ENCODE measurements at places on chromosomes 7 and 10.

DNA sequence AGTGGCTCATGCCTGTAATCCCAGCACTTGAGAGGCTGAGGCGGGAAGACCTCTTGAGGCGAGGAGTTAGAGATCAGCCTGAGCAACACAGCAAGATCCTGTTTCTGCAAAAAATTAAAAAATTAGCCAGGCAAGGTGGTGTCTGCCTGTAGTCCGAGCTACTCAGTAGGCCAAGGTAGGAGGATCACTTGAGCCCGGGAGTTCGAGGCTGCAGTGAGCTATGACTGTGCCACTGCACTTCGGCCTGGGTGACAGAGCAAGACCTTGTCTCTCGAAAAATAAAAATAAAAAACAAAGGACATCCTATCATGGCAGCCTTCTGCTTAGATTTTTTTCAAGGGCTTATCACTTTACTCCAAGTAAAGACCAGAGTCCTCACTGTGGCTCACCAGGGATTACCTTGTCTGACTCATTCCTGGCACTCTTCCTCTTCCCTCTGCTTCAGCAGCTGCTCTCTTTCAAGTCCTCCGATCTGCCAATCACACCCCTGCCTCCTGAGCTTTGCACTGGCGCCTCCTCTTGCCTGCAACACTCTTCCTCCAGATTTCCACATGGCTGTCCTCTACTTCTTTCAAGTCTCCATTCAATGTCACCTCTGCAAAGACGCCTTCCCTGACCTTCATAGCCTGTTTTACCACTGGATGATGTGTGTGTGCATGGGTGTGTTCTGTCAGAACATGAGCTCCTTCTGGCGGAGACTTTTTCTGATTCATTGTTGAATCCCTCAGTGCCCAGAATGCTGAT, 7.7 kb downstream of the PRTFDC1 start:
- no peak for DNase-seq

- DNase-seq: no peak
Measured at GRCh38 chr10:24556750-24557742, 166.6 kb downstream of the ARHGAP21 start.

DNA sequence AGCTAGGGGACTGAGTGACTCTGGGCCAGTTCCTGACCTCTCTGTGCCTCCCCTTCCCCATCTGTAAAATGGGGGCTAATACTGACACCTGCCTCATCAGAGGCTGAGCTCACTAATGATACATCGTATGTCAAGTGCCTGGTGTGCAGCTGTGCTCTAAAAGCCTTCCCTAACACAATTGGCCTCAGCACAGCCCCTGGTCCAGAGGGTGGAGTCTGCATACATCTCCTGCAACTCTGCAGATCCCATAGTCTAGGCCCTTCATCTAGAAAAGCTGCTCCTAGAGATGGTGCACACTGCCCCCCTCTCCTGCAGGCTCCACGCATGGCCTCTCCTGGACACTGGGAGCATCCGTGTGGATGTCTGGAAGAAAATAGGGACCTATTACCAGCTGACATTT, 255.0 kb downstream of the RPS24 start:
- DNase-seq: no peak

DNA sequence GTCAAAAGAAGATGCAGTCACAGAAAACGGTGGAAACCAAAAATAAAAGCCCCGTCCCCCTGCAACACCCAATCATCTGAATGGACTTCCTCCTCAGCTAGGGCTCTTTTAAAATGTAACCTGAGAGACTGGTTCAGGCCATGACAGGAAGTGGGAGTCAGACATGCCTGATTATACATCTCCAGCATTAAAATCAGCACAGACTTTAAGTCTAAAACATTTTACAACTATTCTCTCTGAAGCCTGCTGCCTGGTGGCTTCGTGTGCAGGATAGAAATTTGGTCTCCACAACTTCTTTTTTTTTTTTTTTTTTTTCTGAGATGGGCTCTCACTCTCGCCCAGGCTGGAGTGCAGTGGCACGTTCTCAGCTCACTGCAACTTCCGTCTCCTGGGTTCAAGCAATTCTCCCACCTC, 30.3 kb downstream of the HACD1 start:
- no peak for DNase-seq

- no peak for DNase-seq
Measured at GRCh38 chr10:99560277-99561126, 27.8 kb downstream of the NKX2-3 start.

DNA sequence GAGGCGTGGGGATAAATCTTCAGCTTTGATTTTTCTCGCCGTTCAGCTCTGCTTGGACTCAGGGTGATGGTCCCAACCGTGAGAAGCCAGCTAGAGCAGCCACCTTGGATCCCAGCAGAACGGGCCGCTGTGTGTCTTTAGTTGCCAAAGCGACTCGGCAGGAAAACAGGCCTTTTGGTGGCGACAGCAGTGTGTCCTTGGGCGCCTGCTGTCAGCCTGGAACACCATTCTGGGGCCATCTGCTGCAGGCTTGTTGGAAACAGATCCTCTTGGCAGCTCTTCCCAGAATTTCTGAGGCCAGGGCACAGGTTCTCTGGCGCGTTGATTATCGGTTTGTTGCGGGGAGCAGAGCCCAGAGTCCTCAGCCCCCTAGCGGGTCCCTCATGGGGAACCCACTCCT, 97.6 kb downstream of the CUX1 start:
- no peak for DNase-seq

DNA sequence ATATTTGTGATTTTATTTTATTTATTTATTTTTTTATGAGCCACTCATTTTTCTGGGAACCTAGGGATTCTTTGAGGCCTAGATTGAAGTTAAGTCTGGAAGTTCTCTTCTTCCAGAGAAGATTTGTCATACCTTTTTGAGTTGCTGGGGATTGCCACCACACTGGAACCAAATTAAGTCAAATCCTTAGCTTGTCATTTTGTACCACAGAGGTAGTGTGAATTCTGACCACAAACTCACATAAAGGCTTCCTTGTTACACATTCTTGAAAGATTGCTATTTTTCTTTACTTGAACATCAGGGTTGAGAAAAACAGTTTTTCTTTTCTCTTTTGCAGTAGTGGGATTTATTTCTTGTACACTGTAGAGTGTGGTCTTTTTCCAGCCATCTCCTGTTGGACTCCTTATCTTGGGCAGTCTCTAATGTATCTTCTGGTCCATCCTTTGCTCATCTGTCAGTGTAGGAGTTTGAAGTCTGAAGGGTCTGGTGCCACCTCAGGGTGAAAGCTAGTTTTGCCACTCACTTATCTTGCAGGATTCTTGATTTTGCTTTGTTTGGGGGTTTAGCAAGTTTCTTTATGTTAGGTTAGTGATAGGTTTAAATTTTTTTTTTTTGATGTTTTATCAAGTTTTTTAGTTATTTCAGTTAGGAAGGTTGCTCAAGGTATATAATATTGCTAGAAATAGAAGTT, 24.8 kb downstream of the PCBD1 start:
- no peak for DNase-seq

- no peak for DNase-seq
Measured at GRCh38 chr7:17902599-17902998, 37.7 kb downstream of the SNX13 start.

DNA sequence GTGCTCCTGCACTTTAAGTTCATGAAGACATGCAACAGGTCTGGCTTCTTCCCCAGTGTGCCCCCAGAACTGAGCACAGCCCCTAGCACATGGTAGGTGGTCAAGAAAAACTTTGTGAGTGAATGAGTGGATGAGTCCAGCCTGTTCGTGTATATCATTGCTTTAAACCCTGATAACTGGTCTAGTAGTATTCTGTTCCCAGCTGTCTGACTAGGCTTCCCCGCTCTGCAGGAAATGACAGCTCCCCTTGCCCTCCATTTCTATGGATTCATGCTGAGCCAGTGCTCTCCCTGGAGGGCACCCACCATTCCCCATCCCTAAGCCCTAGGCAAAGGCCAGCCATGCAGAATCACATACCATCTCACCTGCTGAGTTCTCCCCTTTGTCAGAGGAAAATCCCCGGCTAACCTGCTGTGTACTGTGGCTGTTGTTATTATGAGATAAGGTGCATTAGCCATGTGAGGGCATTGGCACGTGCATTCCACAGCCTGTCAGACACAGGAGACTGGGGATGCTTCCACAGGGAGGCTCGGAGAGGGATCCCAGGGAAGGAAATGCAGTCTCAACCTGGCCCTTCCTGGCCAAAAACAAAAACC, 698.9 kb downstream of the GRID1 start:
- no peak for DNase-seq

DNA sequence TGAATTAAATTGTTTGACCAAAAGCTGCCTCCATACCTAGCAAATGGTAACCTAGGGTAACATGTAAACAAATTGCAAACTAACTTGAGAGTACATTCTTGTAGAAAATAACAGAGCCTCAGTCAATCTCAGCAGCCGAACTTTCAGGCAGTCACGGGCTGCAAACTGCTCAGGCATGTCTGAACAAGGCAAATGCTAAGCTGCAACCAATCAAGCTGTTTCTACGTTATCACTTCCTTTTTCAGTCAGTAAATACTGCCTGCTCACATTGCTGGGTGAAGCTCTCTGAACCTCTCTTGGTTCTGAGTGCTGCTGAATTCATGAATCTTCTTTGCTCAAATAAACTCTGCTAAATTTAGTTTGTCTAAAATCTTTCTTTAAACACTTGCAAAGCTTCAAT, 1212.4 kb downstream of the SORCS1 start:
- no peak for DNase-seq

DNA sequence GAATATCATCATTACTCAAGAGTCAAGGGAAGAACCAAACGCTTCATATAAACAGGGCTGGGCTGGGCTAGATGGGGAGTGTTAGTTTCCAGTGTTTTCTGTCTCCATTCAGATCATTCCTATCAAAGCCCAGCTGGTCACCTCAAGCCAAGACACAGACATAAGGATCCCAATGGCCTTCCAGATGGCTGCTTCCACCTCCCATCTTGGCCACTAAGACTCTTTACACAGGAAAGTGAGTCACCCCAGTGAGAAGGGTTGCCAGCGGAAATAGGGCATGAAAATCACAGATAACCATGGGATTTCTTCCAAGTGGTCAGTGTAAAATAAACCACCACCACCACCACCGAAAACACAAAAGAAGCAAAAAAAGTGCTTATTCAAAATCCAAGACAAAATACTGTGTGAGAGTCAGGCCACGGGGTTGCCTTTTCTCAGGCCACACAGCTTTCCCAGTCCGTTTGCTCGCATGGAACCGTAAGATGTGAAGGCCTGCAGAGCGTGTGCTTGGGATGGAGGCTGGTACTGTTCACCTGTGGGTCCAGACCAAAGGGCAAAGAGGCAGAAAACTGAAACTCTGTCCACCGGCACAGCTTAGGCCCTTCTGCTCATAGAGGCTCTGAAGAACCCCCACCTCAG, 5.6 kb downstream of the PRSS2 start:
- DNase-seq: no peak

Data from NCI-H187 (cell line).